Mesenteric fat pad (tissue), 1 donor: ENCODE measurements at places on chromosomes 13 and 19. TPM values are rescaled to one million over a fixed set of nuclear protein-coding genes. Genes with fewer than 3 reads are reported as not detected.

The PNPLA6 gene
- total RNA-seq: 84.8 TPM

The ZNF723 gene
- total RNA-seq: not detected

The ANKRD24 gene
- 1.4 TPM for total RNA-seq

DNA sequence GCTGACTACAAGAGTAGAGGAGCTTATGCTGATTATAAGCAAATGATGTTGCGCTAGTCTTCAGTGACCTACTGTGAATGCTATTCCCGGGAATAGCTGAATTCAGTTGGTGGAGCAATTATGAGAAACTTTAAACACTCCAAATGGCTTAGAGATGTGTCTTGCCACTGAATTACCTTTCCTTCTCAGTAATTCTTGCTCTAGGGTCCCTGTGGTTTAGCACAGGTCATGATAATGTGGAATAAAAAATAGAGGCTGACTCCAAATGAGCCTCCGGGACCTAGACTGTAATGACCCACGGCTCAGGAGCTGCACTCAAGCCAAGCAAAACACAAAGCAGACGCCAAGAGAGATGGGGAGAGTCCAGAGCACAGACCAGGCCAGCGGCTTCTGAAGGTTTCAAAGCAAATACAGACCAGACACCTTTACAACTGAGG, 124.7 kb downstream of the RGCC start:
- DNase-seq: no peak

- DNase-seq: no peak
These were observed 843 bp downstream of the NR2F6 start for GRCh38 chr19:17244618-17245534.

- DNase-seq: no peak
These were observed 31.7 kb downstream of the BRD4 start for GRCh38 chr19:15300533-15301197.

- no peak for DNase-seq
These were observed 135.5 kb downstream of the KLF5 start for GRCh38 chr13:73194310-73194709.
